AG08395 (cell line): ENCODE measurements at places on chromosomes 4 and X.
A peak's percentile ranks its signal among the peaks of the same experiment; 100 is the strongest.

GRCh38 chr4:181938631-181939030 is 304.6 kb upstream of the TENM3 start:
- no peak for DNase-seq

DNA sequence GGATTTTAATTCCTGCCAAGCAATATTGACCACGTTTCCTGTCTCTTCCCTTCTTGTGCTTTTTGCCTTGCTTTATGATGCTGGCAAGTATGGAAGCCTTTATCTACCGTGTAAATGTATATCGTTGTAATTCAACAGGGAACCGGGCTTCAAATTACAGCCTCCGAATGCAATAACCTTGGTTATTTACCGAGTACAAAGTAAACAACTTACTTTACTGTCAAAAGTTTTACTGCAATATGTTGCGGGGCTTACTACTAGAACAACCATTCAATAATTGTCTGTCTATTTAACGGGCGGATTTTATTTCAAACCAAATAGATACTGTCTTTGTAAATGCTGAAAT is 73.1 kb downstream of the PALLD start:
- DNase-seq, result no peak

DNA sequence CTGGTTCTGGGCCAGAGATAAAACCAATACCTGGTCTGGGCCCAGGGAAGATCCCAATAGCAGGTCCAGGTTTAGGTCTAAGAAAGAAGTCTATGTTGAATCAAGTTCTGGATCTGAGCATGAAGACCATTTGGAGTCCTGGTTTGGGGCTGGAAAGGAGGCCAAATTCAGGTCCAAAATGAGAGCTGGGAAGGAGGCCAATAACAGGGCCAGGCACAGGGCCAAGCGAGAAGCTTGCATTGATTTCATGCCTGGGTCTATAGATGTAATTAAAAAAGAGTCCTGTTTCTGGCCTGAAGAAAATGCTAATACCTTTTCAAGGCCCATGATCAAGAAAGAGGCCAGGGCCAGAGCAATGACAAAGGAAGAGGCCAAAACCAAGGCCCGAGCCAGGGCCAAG is 3.4 kb downstream of the GPRASP1 start:
- no peak for DNase-seq

- peak; percentile 45 for DNase-seq
These were observed 4.1 kb upstream of the SCRG1 start for GRCh38 chr4:173403051-173403450.

DNA sequence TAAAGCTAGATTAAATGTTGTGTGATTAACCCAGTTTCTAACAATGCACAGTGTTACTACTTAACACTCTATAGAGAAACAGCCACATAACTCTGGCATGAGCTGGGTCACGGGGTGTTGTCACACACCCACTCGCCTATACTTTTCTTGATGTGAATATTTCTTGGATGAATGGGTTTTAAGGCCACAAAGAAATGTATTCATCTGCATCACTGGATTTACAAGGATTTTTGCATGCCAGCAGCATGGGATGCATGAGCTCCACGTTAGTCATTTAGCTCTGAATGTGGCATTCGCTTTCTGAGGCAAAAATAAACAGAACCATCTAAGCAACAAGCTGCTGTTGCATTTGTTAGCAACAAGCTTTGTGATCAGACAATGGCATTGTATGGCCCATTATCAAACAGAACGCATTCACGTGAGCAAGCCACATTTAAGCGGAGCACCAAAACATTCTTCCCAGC is 89.7 kb downstream of the LRP2BP start:
- DNase-seq, result peak; percentile 80

GRCh38 chrX:14038375-14039085 is 8.8 kb upstream of the GEMIN8 start:
- DNase-seq, result no peak

GRCh38 chrX:115393271-115393670 is 103.8 kb downstream of the LUZP4 start:
- no peak for DNase-seq

DNA sequence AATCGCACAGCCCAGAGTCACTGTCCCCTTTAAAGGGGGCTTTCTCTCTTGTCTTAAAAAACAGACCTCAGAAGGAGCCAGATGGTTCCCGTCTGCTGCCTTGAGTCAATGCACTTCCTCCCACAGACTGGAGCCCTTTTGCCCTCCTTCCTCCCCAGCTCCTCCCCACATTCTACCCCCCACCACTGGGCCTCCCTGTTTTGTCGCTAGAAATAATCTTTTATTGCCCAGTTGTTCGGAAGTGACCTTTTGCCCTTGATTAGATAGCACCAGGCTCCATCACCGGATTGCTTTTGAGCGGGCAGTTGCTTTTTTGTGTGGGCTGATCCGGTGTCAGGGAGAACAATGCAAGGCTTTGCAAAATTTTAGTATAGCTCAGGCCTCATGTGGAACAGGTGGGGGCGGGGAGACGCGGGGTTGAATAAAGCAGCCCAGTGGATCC is 47.7 kb downstream of the SPRY1 start:
- peak; percentile 10 for DNase-seq

DNA sequence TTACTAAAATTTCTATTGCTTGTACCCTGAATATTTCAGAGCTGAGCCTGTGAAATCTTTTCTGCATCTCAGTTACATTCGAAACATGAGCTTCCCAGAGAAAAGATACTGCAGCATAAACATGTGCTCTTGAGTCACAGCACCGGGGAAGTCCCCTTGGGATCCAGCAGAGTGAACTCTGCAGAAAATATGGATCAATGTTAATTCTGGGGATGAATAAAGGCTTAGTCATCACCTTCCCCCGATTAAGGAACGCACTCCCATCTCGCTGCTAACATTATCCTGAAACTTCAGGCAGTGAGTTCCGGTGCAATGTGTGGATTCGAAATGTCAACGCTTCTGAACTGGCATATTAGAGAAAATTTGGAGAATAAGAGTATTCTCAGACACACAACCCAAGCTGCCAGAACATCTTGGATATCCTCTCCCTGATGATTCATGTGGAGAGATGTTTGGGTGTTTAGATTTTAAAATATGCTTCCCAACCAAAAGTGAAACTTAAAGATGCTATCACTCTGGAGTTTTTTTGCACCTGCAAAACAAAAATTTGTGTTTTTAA is 90.8 kb downstream of the IRF2 start:
- DNase-seq, result peak; percentile 92

GRCh38 chr4:183503497-183504063 is 1.3 kb upstream of the ING2 start:
- no peak for DNase-seq

DNA sequence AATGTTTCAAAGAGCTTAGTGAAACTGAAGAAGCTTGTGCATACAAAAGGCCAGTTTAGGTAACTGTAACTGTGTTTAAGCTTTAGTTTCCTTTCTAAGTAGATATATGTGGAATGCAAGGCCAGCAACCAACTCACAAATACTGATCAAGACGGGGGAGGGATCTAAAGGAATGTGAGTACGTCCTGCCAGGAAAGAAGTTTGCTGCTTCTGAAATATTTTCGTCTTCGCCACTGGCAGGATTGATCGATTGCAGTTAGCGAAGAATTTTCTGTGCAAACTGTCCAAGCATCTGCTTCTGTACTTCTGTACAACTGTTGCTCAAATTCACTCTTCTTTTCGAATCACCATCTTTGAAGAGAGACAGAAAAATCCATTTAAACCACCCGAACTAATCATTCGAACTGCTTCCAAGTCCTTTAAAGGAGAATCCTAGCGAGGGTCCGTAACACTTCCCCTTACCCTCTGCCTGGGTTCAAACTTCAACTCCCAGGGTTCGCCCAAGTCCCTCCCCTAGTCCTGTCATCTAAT is 373 bp upstream of the INTS6L start:
- DNase-seq, result peak; percentile 24

GRCh38 chr4:41731569-41732126 is 16.9 kb downstream of the PHOX2B start:
- no peak for DNase-seq

- DNase-seq, result peak; percentile 62
These were observed at the start of gene ZNF732 for GRCh38 chr4:304969-305680. Gene ZNF732, minus strand, starts transcription at chr4:305474. Its CDS starts 164 bp downstream, at chr4:305310.

GRCh38 chr4:137370679-137371078 is 161.6 kb downstream of the PCDH18 start:
- DNase-seq, result no peak

DNA sequence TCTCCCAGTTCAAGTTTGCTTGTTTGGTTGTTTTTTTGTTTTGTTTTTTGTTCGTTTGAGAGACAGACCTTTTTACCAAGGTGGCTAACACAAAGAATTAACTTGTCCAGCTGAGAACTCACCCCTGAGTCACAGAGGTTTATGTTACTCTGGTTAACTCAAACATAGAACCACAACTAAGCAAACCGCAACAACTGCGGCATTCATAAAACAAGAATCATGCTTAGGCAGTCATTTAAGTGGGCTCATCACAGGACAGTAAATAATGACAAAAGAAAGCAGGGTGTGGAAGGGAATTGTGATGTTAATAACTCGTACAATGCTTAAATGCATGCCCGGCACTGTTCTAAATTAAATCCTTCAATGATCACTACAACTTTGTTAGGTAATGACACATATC is 24.7 kb upstream of the IL13RA1 start:
- no peak for DNase-seq

- DNase-seq, result no peak
These were observed 12.1 kb downstream of the HHIP start for GRCh38 chr4:144658015-144658567.

GRCh38 chr4:172751550-172751949 is 417.1 kb upstream of the GALNT7 start:
- DNase-seq, result no peak

GRCh38 chr4:139454111-139455045 is at the start of gene RAB33B:
Gene RAB33B, plus strand, starts transcription at chr4:139454121. Its CDS starts 75 bp downstream, at chr4:139454196.
- no peak for DNase-seq

DNA sequence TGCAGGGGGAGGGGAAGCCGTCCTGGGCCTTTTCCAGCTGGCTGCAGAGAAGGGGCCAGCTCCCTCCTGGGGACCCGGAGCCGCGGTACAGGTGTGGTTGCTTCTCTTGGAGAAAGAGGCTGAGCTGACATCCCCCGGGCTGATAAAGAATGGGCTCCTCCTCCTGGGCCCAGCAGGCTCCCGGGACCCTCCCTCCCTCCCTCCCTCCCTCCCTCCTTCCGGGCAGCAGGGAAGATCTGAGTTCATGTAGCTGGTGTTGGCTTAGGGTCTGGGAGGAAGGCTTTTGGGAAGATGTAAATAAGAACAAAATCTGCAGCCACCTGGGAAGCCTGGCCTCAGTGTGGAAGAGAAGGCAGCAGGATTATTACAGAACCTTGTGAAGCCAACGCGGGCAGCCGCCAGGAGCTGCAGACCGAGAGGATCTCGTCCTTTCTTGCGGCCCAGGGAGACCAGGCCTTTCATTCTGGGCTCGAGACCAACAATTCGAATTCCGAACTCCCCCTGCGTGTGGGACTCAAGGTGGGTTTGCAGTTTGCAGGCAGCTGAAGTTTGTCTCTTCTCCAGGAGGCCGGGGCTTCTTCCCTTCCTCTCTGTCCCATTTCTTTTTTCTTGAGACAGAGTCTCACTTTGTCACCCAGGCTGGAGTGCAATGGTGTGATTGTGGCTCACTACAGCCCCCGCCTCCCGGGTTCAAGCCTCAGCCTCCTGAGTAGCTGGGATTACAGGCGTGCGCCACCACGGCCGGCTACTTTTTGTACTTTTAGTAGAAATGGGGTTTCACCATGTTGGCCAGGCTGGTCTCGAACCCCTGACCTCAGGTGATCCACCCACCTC is at the start of gene PLCXD1:
PLCXD1 (plus strand) TSS at position 216 of the 834 bp plus-strand sequence. CDS start 2,807 bp downstream, outside the sequence.
- no peak for DNase-seq

GRCh38 chr4:73650250-73650649 is 30.0 kb upstream of the RASSF6 start:
- no peak for DNase-seq

DNA sequence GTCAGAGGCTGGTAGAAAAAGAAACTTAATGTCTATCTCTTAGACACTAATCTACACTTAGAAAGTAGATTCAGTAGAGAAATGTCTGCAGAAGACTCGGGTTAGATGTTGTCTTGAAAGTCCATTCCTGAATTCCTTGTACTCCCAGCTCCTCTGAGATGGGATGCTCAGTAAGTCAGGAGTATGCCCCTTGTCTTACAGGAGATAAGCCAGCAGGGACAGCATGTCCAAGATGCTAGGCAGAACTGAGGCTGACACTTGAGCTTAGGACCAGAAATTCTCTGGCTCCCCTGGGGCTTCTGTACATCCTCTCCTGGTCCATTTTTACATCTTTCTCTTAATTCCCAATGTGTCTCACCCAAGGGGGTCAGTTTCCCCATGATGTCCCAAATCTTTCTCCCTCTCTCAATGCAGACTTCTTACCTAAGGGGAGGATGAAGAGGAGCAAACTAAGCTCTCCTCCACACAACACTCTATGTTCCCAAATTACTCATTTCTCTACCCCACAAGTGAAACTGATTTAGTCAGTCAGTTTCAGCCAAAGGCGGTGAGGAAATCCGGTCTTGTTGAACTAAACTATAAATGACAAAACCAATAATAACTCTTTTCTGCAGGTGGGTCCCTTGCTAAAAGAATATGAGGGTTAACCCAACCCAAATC is 558.2 kb upstream of the DIPK2B start:
- no peak for DNase-seq

DNA sequence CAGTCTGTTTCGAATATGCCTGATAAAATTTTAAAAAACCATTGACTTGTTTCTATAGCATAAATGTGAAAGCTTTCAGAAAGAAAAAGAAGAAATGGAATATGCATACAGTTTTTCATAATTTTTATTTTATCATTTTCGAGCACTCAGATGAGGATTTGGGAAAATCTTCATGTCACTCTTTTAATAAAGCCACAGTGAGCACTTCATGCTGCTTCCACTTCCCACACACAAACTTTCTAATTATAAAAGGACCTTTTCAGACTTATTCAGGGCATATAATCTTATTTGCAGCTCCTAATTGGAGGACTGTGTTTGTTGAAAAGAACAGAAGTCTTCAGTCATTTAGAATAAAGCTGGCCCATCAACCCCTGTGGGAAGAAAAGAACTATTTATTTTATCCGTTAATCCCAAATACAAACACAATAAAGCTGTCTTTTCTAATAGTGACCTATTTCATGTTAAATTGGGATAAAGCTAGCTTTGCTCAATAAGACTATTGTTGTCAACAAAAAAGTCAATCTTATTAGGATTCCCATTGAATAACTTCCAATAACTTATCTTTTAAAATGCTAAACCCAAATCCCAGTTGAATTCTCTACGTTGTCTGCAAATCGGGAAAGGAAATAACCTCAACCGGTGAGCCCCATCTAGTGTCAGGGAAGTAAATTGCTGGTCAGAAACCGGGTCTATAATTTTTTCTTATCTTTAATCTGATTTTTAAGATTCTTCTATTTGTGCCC is 211.5 kb downstream of the PDGFRA start:
- DNase-seq, result peak; percentile 60
